ENCODE measurements at places on chromosomes 12 and 14.

DNA sequence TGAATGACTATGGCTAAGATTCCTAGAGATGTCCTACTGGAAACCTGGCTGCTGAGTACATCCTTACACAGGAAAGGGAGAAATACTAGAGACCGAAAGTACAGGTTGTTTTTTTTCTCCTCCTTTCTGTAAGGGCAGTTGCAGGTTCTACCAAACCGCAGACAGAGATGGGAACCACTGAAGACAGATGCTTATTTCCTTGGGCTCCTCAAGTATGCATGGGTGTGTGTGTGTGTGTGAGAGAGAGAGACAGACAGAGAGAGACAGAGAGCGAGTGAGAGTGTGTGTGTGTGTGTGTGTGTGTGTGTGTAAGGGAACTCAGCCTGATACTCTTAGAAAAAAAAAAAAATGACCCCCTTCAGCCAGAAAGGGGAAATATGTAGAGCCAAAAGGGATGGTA lies 42.5 kb downstream of the MAP4K5 start:
- no peak for DNase-seq

DNA sequence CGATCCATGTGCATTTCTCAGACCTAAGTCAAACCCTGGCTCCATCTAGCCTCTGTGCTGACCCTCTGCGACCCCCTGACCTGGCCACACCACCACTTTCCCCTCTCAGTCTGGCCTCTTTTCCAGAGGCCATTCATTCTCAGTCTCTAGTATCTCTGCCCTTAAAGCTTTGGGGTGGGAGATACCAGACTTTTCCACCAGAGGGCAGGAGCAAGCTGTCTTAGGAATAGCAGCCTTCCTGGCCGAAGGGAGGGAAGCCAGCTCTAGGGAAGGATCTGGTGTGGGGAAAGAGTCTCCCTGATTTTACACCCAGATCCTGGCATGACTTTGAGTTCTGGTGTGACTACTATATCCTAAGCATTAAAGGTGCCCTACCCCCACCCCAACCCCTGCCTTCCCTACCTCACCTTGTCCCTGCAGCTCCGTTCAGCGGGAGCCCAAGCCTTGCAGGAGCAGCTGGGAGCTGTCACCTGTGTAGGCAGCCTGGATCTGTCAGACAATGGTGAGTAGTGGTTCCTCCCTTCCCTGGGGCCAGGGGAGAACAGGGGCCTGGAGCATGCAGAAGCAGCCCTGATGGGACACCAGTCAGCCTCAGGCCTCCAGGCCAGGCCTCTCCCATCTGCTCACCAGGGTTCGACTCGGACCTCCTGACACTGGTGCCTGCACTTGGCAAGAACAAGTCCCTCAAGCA lies 6.6 kb downstream of the CARMIL3 start:
- DNase-seq: peak; percentile 51

GRCh38 chr12:107519906-107520859 lies 165.4 kb upstream of the PWP1 start:
- DNase-seq: no peak

DNA sequence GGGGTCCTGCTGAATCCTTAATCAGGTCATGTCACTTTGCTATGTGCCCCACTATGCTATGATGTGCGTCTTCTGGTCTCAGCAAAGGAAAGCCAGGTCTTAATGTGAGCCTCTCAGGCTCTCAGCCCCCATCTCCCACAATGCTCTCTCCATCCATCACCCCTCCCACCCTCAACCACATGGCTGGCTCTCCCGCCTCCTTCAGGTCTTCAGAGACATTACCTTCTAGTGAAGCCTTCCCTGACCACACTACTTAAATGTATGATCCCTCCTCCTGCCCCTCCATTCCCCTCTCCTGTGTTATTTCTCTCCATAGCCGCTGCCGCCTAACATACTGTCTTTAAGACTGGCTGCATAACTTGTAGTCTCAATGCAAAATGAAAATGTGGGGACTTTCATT lies 50.5 kb downstream of the KRT80 start:
- no peak for DNase-seq

GRCh38 chr12:49696723-49697122 lies 10.5 kb downstream of the FMNL3 start:
- DNase-seq: no peak

DNA sequence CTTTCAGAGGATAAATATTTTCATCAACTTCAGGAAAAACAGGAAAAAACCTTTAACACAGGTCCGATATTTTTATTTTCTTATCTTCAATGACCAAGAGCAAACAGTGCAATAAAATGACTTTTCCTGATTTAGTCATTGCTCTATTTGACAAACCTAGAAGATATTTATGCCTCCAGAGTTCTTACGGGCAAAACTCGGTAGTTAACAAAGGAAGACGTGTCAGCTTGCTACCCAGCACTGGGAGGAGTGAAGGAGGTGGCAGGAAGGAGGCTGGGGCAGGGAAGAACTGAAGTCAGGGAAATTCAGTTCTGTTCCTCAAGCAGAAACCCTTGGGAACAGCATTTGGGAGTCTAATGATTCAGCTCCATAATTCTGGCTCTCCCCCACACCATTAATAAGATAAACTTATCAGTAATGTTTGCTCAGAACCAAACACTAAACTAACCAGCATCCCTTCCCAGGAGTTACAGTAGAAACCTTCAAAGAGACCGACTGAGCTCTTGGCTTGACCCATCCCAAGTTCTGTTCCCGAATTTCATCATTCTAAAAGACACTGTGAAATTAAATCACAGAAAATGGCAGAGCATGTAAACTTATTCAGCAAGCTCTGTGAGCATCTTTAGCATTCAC lies 163.3 kb downstream of the APAF1 start:
- DNase-seq: no peak

DNA sequence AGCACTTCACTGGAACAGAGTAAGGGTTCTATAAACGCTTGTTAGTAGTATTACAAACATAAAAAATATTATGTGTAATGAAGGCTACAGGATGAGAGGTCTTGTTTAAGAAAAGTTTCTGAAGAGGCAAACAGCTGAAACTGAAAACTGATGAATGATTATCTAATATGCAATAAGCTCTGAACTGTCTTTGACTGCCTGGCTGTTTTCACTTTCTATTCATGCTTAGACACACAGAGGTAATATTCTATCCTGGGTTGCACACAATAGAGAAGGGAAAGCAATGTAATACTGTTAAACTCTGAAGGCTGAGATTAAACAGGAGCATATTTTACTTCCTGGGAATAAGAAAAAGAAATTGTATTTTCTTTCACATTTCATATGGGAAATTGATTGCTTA lies 251.3 kb downstream of the ALX1 start:
- DNase-seq: no peak

- no peak for DNase-seq
Measured at GRCh38 chr12:62259631-62259992, 592 bp upstream of the USP15 start.

DNA sequence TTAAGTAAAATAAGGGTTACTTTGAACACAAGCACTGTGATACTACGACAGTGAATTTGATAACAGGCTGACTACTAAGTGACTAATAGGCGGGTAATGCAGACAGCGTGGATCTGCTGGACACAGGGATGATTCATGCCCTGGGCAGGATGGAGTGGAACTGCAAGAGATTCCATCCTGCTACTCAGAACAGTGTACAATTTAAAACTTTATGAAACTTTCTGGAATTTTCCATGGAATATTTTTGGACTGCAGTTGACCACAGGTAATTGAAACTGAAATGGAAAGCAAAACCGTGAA lies 46.0 kb downstream of the YEATS4 start:
- DNase-seq: no peak

- no peak for DNase-seq
Measured at GRCh38 chr12:103382736-103383346, 112.9 kb downstream of the C12orf42 start.

GRCh38 chr14:38737686-38738407 lies 365.2 kb downstream of the SEC23A start:
- DNase-seq: no peak

DNA sequence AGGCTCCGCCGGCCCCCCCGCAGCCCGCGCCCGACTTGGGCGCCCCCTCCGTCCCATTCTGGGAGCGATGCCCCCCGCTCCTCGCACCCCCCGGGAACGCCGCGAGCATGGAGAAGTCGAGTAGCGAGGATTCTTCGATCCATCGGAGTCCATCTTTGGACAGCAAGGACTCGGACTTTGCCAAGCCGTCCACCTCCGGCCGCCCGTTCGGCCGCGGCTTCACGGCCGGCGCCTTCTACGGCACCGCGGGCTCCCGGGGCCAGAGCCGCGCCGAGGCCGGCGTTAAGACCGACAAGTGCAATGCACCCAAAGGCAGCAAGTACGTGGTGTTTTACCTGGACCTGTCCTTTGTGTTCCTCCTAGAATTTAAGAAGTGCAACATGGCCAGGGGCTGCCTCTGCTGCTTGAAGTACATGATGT lies 123.6 kb downstream of the TSPAN9 start:
- DNase-seq: no peak

DNA sequence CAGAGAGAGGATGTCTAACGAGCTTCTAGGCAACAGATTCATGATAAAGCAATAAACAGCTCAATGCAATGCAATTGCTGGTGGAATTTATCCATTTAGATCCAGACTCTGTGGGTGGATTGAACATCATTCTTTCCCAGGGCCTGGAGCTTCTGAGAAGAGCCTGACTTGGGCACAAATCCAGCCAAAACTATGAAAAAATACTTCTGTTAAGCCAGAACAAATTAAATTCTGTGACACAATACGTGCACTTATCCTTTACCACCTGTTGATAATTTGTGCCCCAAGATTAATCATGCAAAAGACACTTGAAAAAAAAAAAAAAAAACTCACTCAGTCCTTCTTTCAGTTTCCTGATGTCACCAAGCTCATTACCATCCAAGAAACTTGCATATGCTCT lies 446.0 kb upstream of the DCN start:
- no peak for DNase-seq

GRCh38 chr14:42961509-42961908 lies 1354.8 kb downstream of the LRFN5 start:
- DNase-seq: no peak

DNA sequence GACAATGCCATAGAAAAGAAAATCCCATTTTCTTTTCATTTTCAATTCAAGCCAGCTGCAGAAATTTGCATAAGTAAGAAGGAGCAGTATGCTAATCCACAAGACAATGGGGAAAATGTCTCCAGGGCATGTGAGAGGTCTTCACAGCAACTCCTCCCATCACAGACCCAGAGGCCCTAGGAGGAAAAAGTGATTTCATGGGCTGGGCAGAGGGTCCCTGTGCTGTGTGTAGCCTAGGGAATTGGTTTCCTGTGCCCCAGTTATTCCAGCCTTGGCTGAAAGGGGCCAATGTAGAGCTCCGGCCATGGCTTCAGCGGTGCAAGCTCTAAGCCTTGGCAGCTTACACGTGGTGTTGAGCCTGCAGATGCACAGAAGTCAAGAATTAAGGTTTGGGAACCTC lies 211.4 kb downstream of the CCDC59 start:
- DNase-seq: no peak

DNA sequence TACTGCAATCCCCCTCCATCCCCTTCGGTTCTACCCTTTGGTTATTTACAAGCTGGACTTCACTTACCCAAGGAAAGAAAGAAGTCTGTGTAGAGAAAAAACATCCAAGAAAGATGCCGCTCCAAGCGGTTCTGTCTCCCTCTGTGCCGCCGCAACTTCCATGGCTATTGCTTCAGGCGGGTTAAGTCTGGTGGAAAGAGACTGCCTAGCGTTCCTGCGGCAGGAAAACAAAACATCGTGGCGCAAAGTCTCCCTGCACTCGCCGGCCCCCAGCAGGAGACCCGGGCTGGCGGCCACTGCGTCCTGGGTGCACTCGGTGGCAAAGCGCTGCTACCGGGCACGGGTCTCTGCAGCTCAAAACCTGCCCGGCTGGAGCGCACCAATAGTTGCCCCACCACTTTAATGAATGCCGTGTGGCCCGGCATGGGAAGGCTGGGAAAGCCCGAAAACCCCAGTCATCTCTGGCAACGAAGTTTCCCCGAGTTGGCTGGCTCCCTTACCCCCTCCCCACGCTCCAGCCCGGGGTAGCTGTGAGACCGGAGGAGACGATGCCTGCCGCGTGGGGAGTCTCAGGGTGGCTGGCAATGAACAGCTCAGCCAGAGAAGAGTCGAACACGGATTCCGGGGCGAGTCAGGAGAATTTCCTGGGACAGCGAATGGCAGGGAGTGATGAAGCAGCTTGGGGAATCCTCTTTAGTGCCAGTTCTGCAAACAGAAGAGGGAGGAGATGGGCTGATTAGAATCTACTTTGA lies 3.5 kb upstream of the KCNK10 start:
- DNase-seq: no peak

DNA sequence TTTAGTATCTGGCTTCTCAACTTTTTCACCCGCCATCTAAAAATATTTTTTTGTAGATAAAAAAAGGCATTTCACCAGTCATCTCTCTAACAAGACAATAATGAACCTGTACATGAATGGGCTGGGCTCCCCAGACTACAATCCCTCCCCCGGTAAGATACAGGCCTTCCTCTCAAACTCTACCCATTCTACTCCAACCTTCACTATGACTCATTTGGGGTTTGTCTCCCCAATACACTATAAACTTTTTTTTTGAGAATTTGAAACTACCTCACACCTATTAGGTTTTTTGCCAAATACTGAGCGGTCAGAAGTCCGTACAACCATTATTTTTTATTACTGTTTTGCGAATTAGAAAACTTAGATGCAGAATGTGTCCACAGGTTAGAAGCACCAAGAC lies 784 bp downstream of the RPL6 start:
- DNase-seq: no peak

GRCh38 chr12:8145754-8146441 lies 10.9 kb upstream of the ZNF705A start:
- DNase-seq: no peak

DNA sequence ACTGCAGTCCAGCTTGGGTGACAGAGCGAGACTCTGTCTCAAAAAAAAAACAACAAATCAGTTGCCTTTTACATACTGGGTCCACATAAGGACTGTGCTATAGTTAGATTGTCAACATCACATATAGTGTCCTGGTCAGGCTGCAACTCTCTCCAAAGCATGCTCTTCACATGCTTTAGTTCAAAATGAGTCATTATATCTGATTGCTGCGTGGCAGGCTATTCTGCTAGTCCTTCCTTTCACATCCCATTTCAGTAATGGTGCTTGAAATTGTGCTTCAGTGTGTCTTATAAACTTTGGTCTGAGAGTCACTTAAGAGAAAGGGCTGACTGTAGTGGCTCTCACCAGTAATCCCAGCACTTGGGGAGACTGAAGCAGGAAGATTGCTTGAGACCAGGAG lies 6.9 kb downstream of the LETMD1 start:
- DNase-seq: no peak

GRCh38 chr12:46983959-46984841 lies 95.2 kb upstream of the PCED1B start:
- DNase-seq: peak; percentile 11

GRCh38 chr12:54858562-54858961 lies 4.2 kb downstream of the MUCL1 start:
- no peak for DNase-seq

GRCh38 chr12:16605642-16606116 lies 283 bp downstream of the LMO3 start:
- no peak for DNase-seq

DNA sequence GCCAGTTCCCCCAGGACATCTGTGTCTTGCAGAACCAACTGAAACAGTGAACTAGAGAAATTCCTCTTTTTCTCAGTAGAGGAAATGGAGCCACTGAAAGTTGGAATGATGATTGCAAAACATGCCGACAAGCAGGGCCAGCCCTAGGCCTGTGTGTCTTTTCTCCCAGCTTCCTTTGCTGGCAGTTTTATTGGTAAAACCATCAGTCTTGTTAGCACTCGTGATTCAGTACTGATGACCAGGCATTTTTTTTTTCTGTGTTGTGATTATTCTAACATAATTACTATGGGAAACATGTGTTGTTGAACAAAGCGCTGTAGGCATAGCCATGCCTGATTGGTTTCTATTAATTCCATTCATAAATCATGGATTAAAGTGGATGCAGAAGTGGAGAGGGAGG lies 620.7 kb downstream of the AACS start:
- DNase-seq: no peak
